Erythroblast (primary cell): ENCODE measurements at places on chromosomes 11 and 22.

- no peak for DNase-seq
Measured at GRCh38 chr11:76455331-76455730, 10.5 kb downstream of the EMSY start.

DNA sequence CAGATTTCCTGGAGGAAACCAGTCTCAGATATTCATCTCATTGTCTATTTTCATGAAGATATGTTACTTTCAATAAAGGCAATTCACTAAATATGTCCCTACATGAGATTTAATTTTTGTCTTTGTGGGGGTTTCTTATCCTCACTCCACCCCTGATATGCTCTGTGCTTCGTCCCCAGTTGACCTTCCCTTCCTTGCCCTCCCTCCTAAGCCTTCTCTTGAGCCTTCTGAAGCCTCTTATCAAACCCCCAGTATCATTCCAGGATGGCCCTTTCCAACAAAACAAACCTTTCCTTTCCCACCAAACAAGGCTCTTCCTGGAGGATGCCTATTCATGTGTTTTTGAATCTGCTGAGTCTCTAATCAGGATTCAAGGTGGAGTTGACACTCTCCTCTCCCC, 44.8 kb downstream of the CSNK2A3 start:
- no peak for DNase-seq

- DNase-seq = peak; percentile 53
Measured at GRCh38 chr11:63920939-63921417, 4.0 kb upstream of the RCOR2 start.

DNA sequence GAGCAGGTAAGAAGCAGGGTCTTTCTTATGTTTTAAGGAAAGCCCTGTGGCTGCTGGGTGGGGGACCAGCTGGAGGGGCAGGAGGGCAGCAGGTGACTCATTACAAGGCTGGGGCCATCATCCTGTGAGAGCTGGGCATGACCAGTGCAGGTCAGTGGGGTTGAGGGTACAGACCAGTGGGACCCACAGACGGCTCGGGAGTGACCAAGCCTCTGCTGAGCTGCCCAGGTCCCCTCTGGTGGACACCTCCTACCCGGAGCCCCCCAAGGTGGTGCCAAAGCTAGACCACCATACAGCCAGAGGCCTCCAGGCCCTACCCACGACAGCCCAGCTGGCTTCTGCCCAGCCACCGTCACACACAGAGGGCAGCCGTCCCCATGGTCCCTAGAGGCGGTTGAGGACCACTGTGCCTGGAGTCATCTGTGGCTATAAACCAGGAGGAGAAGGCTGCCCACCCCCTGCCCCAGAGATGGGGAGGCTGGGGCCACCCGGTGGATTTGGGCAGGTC, 670 bp downstream of the MYEOV start:
- DNase-seq = no peak

- DNase-seq = no peak
Measured at GRCh38 chr11:104033134-104033533, 3.3 kb upstream of the DDI1 start.

DNA sequence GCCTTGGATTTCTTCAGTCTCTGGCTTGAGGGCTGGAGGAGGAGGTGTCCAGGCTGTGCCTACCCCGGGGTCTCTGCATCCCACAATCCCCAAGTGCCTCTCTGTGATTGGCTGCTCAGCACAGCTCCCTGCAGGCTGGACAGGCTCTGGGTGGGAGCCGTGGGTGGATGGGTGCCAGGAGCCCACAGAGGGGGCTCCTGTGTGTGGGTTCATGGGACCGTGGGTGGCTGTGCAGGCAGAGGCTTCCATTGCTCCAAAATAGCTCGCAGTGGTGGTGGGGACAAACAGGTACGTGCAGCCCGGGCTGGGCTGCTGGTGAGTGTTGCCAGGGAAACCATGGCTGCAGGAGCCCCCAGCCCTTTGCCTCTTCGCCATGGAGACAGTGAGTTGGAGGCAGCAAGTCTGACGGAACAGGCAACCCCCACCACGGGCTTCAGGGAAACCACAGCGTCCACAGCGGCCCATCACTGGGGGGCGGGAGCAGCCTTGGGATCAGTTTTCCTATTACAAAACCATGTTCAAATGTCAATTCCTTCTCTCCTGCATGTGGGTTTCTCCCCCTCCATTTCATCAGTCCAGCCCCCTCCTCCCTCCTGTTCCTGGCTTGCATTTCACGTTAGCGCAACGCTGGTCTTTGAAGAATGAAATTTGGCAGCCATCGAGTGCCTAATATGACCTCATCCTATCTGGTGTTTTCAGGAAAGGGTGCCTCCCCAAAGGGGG, 155.2 kb downstream of the TRIM29 start:
- no peak for DNase-seq
